ENCODE measurements at places on chromosomes 7 and 10. TPM values are rescaled to one million over a fixed set of nuclear protein-coding genes. Genes with fewer than 3 reads are reported as not detected.

- no peak for DNase-seq
- H3K4me1 ChIP-seq = peaks cover 59% of the 10 kb centered on the region
- no peak overlapping the region for H3K4me3 ChIP-seq
- no peaks in the 10 kb centered on the region for H3K27me3 ChIP-seq
- no peaks in the 10 kb centered on the region for H3K36me3 ChIP-seq
Measured at GRCh38 chr7:50709151-50709550, 73.5 kb downstream of the GRB10 start.

DNA sequence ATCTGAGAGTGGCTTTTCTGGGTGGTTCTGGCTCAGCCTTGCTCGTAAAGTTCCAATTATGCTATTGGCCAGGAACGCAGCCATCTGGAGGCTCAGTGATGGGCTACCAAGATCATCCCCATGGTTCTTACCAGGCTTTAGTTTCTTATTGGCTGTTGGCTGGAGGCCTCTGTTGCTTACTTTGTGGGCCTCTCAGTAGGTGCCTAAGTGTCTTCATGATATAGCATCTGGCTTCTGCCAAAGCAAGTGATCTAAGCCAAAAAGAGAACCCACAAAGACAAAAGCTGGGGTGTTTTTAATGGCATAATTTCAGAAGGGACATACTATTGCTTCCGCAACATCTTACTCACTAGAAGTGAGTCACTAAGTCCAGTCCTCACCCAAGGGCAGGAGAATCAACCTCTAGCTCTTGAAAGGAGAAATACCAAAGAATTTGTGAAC is 132.0 kb upstream of the MDFIC start:
- no peak overlapping the region for H3K4me3 ChIP-seq
- peaks cover 20% of the 10 kb centered on the region for H3K4me1 ChIP-seq
- H3K27me3 ChIP-seq = peaks cover 1% of the 10 kb centered on the region
- peak overlapping the region; percentile 65 for H3K27ac ChIP-seq

DNA sequence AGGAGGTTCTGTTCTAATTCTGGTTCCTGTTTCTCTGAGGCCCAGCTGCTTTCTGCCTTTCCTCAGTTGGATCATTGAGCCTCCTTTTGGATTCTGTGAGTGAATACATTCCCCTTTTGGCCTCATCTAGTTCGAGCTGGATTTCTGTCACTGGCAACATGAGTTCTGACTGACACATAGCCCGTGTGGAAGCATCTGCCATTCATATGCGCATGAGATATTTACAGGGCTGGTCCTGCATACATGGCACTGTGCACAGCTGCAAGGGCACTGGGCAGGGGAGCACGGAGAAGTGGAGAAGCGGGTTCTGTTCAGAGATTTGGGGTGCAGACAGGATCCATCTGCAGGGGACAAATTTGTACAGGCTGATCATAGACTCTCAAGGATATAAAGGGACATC is 352.8 kb downstream of the RPS24 start:
- no peaks in the 10 kb centered on the region for H3K36me3 ChIP-seq
- H3K4me3 ChIP-seq = no peak overlapping the region
- no peak overlapping the region for H3K27ac ChIP-seq
- peaks cover 28% of the 10 kb centered on the region for H3K27me3 ChIP-seq
- H3K4me1 ChIP-seq = peaks cover 9% of the 10 kb centered on the region
- no peak for DNase-seq

GRCh38 chr10:6476989-6477388 is 103.1 kb downstream of the PRKCQ start:
- no peaks in the 10 kb centered on the region for H3K36me3 ChIP-seq
- H3K4me1 ChIP-seq = peaks cover 4% of the 10 kb centered on the region
- H3K27ac ChIP-seq = no peak overlapping the region
- no peak for DNase-seq

DNA sequence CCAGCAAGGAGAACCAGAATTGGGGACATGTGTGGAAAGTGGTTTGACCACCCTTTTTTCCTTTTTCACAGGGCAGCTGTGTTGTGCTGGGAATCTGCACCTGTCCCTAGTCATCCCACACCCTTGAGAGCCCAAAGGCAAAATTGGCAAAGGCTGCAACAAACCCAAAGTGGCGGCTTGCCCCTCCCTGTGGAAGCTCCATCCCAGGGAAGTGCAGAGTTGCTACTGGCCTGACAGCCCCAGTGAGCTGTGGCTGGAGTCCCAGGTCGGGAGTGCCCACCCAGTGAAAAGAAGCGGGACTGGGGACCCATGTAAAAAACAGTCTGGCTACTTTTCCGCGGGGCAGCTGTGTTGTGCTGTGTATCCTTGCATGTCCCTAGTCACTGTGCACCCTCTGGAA is 109.1 kb upstream of the GRM3 start:
- H3K4me1 ChIP-seq = no peaks in the 10 kb centered on the region
- H3K4me3 ChIP-seq = no peak overlapping the region
- no peak overlapping the region for H3K27ac ChIP-seq
- no peaks in the 10 kb centered on the region for H3K36me3 ChIP-seq
- peaks cover 3% of the 10 kb centered on the region for H3K27me3 ChIP-seq
- no peak for DNase-seq

- no peak for DNase-seq
- H3K4me3 ChIP-seq = no peak overlapping the region
- no peaks in the 10 kb centered on the region for H3K27me3 ChIP-seq
- H3K27ac ChIP-seq = no peak overlapping the region
Measured at GRCh38 chr10:7048061-7048460, 362.8 kb downstream of the SFMBT2 start.

DNA sequence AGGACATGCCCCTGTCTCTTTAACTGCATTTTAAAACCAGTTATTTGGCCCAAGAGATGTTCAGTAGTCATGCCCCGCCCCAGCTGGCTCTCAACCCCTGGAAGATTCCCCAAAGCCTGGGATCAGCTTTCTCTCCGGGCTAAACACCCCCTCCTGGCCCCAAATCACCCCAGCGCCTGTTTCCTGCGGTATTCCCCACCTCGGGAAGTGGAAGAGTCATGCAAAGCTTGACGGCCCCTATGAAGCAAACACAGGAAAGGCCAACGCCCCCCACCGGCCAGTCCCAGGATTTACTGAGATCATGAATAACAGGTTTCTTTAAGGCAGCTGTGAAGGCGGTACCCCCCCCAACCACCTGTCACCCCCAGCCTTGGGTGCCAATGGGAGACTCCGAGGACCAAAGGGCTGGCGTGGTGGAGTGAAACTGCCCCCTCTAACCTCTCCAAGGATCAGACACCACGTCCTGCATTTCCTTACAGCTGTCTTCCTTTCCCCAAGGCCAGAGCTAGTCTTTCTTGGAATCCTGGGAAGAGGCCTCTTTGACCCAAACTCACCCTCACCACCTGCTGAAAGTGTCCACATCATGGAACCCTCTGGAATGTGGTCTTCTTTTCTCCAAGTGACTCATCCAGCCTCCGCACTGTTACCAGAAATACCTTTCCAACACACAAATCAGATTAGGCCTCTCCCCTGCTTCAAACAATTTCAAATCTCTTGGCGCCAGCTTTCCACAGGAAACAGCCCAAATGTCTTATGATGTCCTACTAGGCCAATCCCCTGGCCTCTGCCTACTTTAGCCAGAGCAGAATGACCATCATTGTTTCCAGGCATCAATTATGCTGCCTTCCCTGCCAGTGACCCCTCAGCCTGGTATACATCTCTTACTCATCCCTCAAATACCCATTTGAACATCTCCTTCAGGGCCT is 301.5 kb downstream of the ZEB1 start:
- no peak overlapping the region for H3K4me3 ChIP-seq
- peaks cover 30% of the 10 kb centered on the region for H3K4me1 ChIP-seq
- no peaks in the 10 kb centered on the region for H3K27me3 ChIP-seq
- H3K27ac ChIP-seq = no peak overlapping the region
- peaks cover 7% of the 10 kb centered on the region for H3K36me3 ChIP-seq

CPXM2 gene
- not detected for total RNA-seq

CDHR1 gene
- 5.1 TPM for total RNA-seq

PKD2L1 gene
- total RNA-seq = not detected

DGKI gene
- total RNA-seq = 15.3 TPM

Measured in chondrocyte (in vitro differentiated cells).